ENCODE measurements at places on chromosomes 11 and 22.
A peak's percentile ranks its signal among the peaks of the same experiment; 100 is the strongest.

- DNase-seq, result no peak
These were observed 114.7 kb upstream of the IGLL5 start for GRCh38 chr22:22772883-22773282.

- no peak for DNase-seq
These were observed 492.4 kb upstream of the CCDC90B start for GRCh38 chr11:83778596-83778995.

- DNase-seq, result no peak
These were observed 94.3 kb downstream of the TTC28 start for GRCh38 chr22:28585324-28585723.

GRCh38 chr22:23288301-23289129, 108.2 kb downstream of the BCR start:
- DNase-seq, result no peak

DNA sequence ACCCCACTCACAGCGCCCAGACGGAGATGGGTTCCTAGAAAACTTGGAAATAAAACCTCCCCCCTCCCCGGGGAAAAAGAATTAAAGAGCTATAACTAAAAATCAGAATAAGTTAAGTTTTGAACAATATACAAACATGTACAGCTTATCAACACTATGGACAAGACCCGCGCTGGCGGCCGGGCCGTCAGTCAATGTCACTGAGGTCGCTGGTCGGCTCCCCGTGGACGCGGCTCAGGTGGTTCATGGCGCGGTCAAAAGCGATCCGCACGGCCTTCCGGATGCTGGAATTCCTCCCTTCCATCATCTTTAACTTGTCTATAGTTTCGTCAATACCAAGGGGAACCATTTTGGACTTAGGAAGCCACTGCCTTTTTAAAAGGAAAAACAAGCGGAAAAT, 53.6 kb downstream of the BRD1 start:
- no peak for DNase-seq

DNA sequence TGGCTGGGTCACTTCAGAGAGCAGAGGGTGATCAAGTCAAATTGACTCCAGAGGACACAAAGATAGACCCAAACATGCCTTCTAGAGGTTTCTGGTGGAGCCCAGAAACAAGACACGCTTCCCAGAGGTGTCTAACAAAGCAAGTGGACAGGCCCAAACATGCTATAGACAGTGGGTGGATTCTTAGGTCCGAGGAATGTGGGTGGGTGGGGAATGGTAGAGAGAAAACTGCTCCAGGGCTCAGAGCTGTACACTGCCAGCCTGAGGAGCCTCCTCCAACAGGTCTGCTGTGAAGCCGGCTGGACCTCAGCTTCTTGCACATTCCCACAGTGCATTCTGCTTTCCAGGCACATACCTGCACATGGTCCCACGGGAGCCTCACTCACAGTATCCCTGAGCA, 116.8 kb upstream of the NECTIN1 start:
- DNase-seq, result no peak

- DNase-seq, result no peak
These were observed 26.1 kb upstream of the PPP2R1B start for GRCh38 chr11:111792314-111792713.

GRCh38 chr11:111540114-111540936, at the start of gene LAYN:
TSS of gene LAYN (plus strand) at chr11:111540720. CDS start at chr11:111540844, 124 bp downstream.
- DNase-seq, result peak; percentile 28

GRCh38 chr11:12377824-12378593, 638 bp downstream of the PARVA start:
- DNase-seq, result no peak

- no peak for DNase-seq
These were observed 305.7 kb downstream of the BLID start for GRCh38 chr11:121810291-121810690.

DNA sequence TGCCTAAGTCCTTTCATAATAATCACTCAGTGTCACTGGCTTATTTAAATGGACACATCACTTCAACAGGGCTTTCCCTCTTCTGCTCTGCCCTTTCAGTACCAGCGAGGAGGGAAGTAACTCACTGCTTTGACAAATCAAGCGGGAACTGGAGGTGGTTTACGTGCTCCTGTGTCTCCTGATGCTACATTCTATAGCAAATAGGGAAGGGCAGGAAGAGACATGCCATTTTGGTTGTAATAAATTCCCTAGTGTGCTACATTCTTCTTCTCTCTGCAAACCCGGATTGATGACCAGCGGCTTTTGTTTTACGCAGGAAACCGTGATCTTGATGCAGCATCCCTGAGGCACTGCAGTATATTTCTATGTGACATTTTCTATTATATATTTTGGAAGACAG, 371.1 kb upstream of the SYN3 start:
- no peak for DNase-seq

DNA sequence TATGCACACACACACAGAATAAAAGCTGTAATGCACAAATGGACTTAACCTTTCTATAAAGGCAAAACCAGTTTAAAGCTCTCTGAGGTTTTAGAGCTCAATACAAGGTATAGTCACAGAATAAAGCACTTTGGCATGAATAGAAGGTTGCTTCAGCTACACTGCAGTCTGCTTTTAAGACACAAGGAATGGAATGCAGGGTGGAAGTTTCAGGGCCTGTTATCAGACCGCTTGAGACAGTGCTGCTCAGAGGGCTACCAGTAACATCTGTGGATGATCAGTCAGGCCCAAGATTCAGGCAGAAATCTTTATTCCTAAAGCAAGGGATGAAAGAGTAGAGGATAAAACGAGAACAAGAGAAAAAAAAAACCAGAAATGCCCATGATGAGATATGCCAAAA, 46.7 kb downstream of the CD44 start:
- no peak for DNase-seq

DNA sequence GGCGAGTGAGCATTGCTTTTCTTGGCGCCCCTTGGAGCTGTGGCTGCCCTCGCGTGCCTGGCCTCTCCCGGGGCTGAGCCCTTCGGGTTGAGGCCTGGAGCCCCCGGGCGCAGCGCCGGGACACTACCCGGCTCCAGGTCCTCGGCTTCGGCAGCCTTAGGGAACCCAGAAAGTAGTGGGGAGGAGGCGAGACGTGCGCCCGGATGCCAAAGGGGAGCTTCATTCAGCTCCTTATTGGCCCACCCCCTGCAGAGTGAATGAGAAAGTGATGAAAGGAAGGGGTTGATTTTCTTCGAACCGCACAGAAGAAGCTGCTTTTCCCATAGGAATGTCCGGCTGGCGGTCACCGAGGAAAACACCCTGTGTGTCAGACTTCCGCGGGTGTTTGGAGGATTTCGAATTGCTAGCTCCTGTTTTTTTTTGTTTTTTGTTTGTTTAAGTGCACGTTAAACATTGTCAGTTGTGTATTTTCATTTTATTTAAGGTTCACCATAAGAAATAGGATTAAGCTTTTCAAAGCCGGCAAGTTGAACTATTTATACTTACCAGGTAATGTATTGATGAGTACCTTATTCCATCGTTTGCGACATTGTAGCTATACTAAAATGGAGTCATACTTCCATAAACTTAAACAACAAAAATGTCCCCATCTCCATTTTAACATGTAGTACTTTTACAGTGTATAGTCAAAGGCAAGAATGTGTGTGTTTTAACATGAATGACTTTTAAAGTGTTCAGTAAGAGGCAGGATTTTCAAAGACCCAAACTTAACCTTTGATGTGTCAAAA, 841 bp upstream of the EIF4G2 start:
- DNase-seq, result no peak

DNA sequence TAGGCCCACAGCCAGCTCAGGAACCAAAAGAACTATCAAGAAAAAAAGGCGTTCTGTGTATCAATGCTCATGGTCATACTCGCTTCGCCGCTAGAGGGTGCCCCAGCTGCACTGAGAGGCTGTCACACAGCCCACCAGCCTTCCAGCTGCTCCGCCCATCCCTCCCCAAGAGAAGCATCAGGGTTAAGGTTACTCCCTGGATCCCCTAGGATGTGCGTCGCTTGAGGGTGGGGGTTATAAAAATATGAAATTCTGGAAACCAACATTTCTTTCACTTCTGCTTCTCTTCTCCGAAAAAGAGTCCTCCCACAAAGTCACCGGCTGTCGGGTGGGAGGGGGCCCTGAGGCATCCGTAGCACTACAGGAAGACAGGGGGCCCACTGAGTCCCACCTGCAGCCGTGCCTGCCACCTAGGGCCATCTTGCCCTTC, 1.7 kb downstream of the CBX6 start:
- peak; percentile 87 for DNase-seq

- peak; percentile 93 for DNase-seq
These were observed at the start of gene GATD1 for GRCh38 chr11:777288-778255. TSS of gene GATD1 (minus strand) at chr11:777487. CDS start at chr11:777462, 25 bp downstream.

- DNase-seq, result no peak
These were observed 512.0 kb downstream of the OPCML start for GRCh38 chr11:133020372-133020714.

DNA sequence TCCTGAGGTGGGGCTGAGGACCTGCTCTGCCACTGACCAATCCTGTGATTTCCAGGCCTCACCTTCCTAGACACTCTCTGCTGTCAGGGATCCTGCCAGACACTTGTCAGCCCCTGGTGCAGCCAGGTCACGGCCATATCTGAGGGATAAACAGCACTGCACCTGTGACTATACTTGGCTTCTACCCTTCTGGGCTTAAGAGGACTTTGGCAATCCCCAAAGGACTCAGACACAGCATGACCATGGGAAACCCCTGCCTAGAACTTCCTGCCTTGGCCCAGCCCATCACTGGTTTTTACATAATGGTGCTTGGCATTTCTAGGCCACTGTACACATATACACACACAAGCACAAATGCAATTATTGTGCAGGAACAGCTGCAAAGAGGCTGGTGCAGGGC, 11.6 kb upstream of the OLFML1 start:
- DNase-seq, result no peak

- no peak for DNase-seq
These were observed 10.8 kb downstream of the OVOL1 start for GRCh38 chr11:65797711-65798110.

DNA sequence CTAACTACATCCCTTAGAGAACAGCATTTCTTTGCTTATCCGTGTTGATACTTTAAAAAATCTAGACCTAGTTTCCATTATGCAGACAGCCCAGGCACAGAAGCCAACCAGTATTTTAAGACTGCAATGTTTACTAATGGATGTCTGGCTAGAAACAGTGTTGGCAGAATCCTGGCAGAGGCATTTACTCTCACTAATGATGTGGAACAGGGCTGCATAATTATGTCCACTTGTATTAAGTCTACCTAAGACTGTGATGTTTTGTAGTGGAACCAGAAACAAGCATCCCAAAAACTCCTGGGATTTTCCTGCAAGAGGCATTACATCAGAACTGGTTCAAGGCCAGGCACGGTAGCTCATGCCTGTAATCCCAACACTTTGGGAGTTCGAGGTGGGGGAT, 50.2 kb upstream of the PICALM start:
- DNase-seq, result no peak

DNA sequence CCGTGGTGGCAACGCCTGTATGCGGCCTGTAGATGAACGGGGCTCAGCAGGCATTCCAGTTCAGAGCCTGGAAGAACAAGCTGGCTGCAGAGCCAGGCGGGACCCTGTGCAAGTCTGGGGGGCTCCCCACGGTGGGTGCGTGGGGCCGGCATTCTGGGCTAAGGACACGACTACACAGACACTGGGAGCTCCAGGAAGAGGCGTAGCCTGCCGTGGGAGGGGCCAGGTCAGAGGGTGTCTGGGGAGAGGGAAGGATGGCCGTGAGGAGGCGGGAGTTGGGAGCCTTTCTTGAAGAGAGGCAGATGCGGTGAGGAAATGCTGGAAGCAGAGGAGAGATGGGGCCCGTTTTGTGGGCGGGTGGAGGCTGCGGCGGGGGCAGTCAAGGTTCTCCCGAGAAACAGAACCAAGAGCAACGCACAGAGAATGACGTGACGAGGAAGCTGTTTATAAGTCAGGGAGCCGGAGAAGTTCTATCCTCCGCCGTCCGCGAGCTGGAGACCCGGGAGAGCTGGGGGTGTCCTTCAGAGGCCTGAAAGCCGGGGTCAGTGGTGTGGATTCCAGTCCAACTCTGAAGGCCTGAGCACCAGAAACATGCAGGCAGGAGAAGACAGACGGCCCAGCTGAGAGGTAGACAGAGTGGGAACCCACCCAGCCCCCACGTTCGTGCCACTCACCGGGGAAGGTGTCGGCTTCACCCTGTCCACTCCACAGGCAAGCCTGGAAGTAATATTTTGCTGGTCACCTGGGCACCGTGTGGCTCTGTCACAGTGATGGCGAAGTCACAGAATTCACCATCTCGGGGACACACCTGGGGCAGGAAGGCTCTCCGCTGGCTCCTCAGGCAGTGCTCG, 529.6 kb downstream of the BRD1 start:
- DNase-seq, result no peak

- DNase-seq, result no peak
These were observed 122.4 kb downstream of the WT1 start for GRCh38 chr11:32312865-32313403.

DNA sequence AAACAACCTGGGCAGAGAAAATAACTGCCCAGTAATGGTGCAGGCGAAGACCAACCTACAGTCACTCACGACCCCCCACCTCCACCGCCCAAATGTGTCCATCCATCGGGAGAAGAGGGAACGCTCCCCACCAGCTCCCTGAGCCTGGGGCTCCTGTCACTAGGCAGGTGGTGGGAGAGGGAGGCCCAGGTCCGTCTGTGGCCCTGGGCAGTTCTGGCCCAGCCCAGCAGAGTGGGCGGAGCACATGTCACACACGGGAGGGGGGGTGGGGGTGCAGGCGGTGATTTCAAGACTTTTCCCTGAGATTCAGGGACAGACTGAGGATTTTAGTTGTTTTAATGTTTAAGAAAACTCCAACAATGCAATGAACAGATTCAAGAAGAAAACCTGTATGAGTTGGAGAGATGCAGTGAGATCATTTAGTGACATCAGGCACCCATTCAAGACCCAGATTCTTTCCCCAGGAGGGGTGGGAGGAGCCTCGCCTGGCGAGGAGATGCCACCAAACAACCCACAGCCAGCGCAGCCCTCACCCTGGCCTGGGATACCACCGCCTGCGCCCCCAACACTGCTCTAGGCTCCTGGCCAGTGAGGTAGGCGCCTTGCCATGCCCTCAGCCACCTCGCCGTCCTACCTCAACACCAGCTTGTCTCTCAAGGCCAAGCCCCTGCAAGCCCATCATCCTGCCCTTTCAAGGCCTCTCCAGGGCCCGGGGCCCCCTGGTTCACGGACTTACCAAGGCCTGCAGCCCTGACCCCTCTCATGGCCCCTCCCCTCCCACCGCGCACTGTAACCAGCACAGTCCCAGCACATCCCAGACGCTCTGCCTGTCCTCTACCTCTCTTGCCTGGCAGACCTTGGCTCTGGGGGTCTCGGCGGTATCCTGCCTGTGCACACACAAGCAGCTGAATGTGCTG, 36.8 kb downstream of the TBX1 start:
- no peak for DNase-seq

- DNase-seq, result no peak
These were observed 17.9 kb downstream of the SWAP70 start for GRCh38 chr11:9681583-9682372.

Measured in activated T-cell treated with anti-CD3 and anti-CD28 coated beads, Interleukin-2, amount 50 U/mL, for 4 hours (primary cell).